ENCODE measurements at places on chromosomes 4 and X.

DNA sequence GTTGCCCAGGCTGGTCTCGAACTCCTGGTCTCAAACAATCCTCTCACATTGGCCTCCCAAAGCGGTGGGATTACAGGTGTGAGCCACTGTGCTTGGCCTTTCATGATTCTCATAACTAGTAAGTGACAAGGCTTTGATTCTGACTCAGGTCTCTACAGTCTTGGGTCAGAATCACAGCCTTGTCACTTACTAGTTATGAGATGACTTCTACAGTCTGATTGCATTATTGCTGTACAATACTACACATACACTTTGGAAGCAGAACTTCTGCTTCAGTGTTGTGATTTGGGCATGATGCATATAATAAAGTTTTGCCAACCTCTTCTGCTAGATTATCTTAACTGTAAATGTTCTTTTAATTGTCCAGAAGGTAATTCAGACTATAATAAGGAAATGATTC is 123.3 kb downstream of the KDM6A start:
- DNase-seq = no peak

- DNase-seq = no peak
These were observed 22.1 kb upstream of the TRIM60 start for GRCh38 chr4:165009493-165010227.

- DNase-seq = no peak
These were observed 106.6 kb downstream of the CRLF2 start for GRCh38 chrX:1105671-1106419.

DNA sequence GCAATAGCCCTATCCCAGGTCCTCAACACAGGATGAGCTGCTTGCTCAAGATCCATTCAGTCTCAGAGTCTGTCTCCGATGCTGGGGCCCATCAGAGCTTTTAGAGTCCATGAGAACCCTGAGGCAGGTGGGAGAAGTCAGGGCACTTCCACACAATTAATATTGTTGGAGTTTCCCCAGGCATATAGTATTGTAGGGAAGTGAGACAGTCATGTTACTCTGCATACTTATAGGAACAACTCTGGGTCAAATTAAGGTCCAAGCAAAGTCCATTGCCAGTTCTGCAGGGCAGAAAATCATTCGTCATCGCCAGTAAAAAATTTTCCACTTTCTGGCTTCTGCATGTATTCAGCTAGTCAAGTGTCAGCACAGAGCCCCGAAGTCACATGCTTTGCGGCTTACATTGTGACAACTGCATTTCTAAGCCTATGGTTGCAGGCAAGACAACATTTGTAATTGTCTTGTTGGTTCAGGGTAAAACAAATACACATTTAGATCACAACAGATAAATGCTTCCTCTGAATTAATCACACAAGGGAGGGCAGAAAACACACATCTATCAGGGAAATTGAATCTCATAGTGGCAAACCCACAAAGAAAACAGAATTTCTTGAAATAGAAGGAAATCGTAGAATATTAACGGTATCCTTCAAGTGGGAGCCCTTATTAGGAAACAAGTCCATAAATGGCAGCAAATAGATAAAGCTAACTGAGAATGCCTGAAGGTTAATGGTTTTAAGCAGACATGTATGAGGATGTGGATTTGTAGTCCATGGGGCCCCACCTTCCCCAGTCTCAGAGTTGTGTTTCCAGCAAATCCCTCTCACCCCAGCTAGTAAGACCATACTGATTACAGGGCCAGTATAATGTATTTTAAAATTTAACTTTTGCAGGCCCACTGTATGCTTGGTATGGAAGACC is 412.1 kb upstream of the RASGEF1B start:
- no peak for DNase-seq

DNA sequence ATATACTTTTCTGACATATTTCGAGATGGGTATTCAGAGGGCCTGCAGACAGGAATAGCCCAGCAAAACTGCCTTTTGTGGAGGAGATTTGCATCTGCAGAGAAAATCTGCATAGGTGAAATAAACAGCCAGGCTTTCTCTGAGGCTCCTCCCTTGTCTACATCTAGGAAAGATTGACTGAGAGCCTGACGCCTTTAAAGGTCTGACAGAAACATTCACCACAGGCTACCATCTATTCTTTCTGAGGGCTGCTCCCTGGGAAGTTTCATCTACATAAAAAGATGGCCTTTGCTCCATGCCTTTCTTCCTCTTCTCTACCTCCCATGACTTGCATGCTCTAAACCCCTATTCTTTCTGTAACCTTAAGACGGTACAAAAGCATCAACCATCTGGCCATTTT is 55.0 kb upstream of the AP1S2 start:
- DNase-seq = no peak

DNA sequence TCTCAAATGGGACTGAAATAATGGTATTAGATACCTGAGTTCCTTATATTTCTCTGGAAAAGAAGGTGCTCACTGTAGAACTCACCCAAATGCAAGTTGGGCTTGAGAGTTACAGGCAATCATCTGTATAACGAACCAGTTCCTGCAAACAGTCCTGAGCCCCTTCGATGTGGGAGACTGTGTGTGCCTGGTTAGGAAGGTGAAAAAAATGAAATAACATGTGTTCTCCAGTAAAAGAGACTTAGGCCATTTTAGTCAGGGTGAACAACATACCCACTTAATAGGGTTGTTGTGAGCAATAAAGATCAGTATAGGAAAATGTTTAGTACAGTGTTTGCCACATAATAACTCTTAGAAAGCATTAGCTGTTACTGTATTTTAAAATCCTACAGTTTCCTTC is 23.4 kb downstream of the STIM2 start:
- no peak for DNase-seq

All from dermis blood vessel endothelial cell (primary cell).